Hematopoietic multipotent progenitor cell treated with erythropoietin and hydrocortisone succinate and interleukin-3 and kit ligand, for 17 days (in vitro differentiated cells): ENCODE measurements at places on chromosomes 5 and 9.

DNA sequence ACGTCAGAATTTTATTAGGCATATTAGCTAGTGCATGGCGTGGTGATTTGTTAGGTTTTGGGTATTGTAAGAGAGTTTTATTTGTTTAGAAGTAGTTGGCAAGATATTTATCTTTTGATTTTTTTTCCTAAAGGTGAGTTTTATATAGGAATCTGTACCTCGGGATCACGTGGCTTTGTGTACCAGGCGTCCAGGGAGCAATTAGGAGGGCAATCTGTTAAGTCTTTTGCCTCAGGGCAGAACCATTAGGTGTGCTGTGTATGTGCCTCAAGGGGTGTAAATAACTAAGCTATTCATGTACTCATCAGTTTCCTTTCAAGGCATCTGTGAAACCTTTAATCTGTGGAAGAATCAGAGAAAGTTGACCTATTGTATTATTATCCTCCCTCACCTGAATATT lies 39.4 kb downstream of the ZSWIM6 start:
- no peak for DNase-seq

DNA sequence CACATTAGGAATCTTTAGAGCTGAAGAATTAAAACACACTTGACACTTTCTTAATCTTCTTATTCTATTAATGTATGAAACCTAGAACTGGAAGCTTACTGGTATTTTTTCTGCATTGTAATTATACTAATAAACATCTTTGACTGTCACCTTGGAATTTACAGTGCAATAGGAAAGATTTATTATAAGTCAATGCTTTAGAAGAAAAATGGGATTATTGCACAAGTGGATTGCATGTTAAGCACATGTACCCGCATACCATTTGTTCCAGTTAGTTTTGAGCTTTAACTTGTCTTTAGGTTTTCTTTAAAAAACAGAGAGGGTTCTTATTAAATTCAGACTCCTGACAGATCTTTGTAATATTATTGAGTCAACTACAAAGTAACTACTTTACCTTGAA lies 278.5 kb downstream of the CCDC171 start:
- no peak for DNase-seq

- peak; percentile 77 for DNase-seq
Observed at GRCh38 chr9:127451858-127452656, 747 bp downstream of the LRSAM1 start.

GRCh38 chr5:109281136-109281690 lies 128.6 kb downstream of the PJA2 start:
- no peak for DNase-seq
